ENCODE measurements at places on chromosomes 6 and 20.

- no peak for DNase-seq
Observed at GRCh38 chr6:33384581-33385020, 7.0 kb upstream of the KIFC1 start.

DNA sequence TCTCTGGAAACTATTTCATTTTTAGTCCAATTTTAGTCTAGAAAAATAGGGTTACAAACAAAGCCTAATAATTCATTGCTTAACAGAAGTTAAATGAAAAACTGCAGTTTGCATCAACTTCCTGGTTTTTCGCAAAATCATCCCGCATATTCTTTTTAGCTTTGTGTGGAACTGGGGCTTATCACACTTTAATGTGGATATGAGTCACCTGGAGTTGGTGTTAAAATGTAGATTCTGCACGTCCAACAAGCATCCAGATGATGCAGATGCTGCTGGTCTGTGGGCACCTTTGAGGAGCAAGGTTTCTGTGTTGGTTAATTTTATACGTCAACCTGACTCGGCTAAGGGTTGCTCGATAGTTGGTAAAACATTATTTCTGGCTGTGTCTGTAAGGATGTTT lies 126.1 kb downstream of the PLCB4 start:
- DNase-seq, result no peak

- no peak for DNase-seq
Observed at GRCh38 chr20:33551778-33552177, 61.9 kb downstream of the CBFA2T2 start.

GRCh38 chr20:5279661-5280060 lies 37.1 kb downstream of the PROKR2 start:
- DNase-seq, result no peak

GRCh38 chr6:11277275-11278206 lies 45.1 kb upstream of the NEDD9 start:
- no peak for DNase-seq

DNA sequence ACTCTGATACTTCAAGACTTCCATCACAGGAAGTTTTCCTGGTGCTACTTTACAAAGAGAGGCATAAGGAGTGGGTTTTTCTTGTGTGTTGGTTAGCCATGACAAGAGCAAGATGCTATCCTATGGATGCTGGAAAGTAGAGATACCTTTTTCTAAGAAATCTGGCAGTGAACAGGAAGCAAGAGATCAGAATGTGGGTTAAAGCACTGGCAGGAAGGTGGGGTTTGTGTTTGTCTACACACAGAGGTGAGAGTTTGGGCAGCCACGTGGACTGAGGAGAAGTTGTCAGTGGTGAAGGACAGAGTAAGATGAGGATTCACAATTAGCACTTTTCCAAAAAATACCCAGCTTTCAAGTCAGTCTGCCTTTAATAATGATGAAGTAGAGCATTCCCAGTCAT lies 17.9 kb downstream of the SLC2A12 start:
- no peak for DNase-seq

GRCh38 chr20:51710361-51710894 lies 57.8 kb downstream of the ATP9A start:
- no peak for DNase-seq

GRCh38 chr20:38156888-38157634 lies 8.0 kb downstream of the TGM2 start:
- no peak for DNase-seq

DNA sequence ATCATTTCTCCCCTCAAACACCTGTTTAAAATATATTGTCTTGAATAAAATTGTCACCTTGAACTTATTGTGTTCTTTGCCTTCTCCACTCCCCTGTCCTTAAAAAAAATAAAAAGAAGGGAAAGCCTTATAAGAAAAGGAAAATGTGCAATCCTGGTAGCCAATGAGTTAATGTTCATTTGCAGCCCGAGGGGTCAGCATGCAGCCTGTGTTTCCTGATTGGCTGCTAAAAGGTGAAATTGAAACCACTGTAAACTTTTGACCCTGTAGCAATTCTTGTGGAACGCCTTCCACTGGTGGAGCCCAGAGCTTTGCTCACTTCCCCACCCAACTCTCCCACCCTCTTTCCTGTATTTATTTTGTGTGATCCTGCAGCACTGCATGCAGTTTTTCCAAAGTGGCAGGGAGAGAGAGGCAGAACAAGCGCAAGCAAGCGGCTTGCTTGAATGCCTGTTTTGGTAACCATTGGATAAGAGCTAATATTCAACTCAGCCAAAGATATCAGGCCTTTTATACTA lies 74.9 kb downstream of the NCOA3 start:
- DNase-seq, result no peak

GRCh38 chr20:57772349-57772964 lies 62.6 kb upstream of the PMEPA1 start:
- DNase-seq, result no peak

GRCh38 chr6:53544217-53544469 lies 758 bp downstream of the GCLC start:
- DNase-seq, result no peak

DNA sequence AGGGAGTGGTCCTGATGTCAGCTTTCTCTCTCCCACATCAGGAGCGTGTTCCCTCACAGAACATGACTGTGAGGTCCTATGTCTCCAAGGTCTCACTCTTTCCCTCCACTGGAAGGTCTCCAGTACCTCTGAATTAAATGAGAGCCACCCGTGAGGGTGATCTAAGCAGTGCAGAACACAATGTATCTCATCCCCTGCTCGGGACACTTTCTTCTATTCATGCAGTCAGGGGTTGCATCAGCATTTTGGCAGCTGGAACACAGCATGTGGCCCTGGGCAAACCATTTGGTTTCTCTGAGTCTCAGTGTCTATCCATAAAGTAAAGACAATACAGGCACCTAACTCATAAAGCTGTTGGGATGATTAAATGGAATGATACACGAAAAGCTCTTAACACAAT lies 34.2 kb downstream of the MAFB start:
- DNase-seq, result no peak

DNA sequence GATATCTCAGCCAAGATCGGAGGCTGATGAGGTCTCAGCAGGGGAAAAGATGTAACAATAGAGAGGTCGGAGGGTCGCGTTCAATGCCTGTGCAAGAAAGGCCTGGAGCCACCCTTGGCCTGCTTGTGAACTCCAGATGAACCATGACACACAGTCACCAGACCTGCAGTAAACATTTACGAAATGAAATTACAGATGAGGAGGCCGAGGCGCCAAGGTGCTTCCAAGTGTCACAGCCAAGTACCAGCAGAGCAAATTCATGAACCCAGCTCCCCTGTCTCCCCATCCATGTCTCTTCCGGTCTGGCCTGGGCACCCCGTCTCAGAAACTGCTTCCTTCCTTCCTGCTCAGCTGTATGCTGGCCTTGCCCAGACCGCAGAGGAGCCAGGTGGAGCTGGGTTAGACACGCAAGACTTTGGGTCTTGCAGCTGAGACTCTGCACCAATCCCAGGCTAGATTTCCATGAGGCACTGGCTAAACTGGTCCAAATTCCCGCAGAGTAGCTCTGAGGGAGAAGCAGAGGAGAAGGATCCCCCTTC lies 48.1 kb downstream of the CHMP4B start:
- DNase-seq, result peak; percentile 57

DNA sequence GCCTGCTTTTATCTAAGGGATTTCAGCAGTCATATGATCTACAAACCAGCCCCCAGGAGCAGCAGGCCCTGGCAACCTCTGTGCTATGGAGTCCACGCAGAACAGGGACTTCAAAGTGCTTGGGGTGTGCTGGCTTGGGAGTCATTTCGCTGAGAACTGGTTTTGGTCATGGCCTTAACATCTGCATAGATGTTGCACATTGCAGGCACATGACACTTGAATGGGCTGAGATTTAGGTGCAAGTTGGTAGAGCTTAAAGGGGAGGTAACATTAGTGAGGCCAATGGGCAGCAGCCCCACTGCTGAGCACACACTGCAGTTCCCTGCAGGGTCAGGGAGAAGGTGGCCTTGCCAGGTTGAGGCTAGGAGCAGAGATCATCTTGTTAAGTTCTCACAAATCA lies 43.6 kb downstream of the RREB1 start:
- no peak for DNase-seq

GRCh38 chr20:56358070-56358469 lies 704 bp upstream of the FAM210B start:
- no peak for DNase-seq

DNA sequence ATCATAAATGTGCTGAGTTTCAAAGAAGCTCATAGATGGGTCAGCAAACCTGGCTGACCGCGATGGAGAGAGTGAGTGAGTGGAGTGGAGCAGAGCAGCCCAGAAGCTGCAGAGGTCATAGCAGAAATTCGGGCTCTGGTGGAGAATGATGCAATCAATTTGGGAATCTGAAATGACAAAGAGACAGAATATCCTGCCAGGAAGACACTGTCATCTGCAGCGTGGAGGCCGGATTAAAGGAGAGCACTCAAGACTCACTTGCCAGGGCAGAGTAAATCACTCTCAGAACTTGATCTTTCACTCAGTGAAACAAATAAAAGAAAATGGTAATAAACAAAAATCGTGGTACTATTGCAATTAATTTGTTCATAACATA lies 109.6 kb upstream of the RREB1 start:
- no peak for DNase-seq

DNA sequence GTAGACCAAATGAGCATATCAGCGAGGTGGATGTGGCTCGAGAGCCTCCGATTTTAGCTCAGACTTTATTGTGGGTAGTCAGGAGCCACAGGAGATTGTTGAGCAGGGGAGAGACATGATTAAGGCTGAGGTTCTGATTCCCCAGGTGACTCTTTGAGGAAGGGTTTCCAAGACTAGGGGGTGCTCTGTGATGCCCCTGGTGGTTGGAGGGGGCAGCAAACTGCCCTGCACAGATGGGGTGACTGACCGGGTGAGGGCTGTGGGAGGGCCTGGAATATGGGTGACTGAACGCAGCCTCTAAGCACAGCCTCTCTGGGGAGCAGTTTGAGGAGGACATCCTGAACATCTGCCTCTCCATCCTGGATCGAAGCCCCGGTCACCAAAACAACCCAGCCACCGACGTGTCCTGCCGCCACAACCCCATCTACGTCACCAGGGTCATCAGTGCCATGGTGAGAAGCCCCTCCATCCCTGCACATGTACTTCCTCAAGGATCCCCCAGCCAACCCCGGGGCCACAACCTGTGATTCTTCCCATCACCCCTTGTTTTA lies 17.0 kb downstream of the TGM6 start:
- no peak for DNase-seq

GRCh38 chr6:90285611-90286381 lies 10.8 kb downstream of the BACH2 start:
- peak; percentile 68 for DNase-seq

DNA sequence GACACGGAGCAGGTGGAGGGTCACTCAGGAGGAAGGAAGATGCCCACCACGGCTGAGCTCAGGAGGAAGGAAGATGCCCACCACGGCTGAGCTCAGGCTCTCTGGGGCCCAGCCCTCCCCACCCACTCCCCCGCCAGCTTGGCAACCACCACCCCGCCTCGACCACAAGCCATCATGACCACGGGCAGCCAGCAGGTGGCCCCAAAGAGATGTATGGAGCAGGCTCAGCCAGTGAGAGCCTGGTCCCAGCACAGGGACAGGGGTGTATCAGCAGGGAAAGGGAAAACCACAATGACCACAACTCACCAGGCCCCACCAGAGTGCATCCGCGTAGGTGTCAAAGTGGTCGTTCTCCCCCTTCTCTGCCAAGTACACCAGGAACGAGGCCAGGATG lies 30.4 kb downstream of the KCNQ2 start:
- DNase-seq, result peak; percentile 53

- DNase-seq, result no peak
Observed at GRCh38 chr20:53896647-53897046, 173.7 kb downstream of the BCAS1 start.

GRCh38 chr6:158825951-158826306 lies 6.8 kb upstream of the EZR start:
- DNase-seq, result no peak

DNA sequence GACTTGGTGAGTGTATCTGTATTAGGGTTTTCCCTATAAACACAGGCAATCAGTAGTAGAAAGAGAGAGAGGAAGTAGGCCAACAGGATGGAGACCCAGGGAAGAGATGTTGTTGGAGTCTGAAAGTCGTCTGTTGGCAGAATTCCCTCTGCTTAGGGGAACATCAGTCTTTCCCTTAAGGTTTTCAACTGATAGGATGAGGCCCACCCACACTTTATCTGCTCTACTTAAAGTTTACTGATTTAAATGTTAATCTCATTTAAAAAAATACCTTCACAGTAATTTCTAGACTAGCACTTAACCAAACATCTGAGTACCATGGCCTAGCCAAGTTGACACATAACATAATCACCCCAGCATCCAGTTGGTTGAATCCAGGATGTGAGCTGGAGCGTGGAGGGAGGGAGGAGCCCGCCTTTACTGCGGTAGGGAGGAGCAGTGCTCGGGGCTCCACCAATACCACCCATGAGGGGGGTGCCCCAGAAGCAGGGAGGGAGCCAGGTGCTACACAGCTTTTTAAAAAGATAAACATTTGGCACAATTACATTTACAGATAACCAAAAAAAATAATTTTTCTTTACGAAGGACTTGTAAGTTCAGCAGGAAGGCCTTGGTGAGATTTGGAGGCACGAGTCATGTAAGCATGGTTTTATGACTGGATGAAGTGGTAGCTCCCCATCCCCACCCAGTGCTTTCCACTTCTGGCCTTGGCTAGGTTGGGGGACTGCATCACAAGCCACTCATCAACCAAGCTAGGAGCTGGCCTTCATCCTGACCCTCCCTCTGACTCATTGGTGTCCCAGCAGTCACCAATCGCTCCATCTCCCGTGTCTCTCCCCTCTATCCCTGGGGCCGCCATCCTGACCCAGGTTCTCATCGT lies 18.4 kb upstream of the SNX9 start:
- DNase-seq, result no peak

GRCh38 chr20:18533491-18533890 lies 25.8 kb downstream of the SEC23B start:
- DNase-seq, result no peak

DNA sequence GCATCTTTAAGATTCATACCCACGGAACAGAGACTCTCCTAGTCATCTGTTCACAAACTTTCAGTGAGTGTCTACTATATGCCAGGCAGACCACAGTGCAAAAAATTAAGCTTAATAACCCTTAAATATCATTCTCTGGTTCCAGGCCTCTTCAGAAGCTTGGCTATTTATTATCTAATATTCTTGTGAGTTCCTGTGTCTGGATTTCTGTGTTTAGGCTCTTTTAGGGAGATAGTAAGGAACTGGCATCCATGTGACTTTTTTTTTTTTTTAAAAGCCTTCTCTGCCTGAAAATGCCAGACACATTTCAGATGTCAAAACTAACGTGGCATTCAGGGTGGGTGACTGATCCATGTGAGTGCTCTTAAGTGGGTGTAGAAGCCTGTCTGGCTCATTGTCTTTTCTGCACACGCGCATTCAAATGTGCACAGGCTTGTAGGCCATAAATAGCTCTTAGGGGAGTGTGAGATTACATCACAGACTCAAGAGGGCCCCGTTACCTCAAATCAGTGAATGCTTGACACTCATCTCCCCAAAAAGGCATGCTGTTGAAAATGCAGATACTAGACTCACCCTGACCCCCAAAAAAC lies 141.9 kb downstream of the GMPR start:
- no peak for DNase-seq

GRCh38 chr6:89750338-89750737 lies 69.3 kb downstream of the MDN1 start:
- DNase-seq, result no peak

Data from T-cell (primary cell).